MCF 10A (cell line): ENCODE measurements at places on chromosomes 4 and X. TPM values are rescaled to one million over a fixed set of nuclear protein-coding genes. Genes with fewer than 3 reads are reported as not detected.

The YY2 gene
- 2.9 and 3.4 TPM in 2 replicates for total RNA-seq

The GPRASP1 gene
- total RNA-seq = 1.2 and 2.0 TPM in 2 replicates

The PRRG3 gene
- not detected in 2 replicates for total RNA-seq

The ADRA2C gene
- total RNA-seq = 0.28 and 0.32 TPM in 2 replicates

The RP2 gene
- total RNA-seq = 5.4 and 8.0 TPM in 2 replicates

The RASL11B gene
- 1.7 and 2.6 TPM in 2 replicates for total RNA-seq

The FGFBP1 gene
- 9.5 and 13.8 TPM in 2 replicates for total RNA-seq

The LRRC66 gene
- 0.37 and 0.52 TPM in 2 replicates for total RNA-seq

The SHISA3 gene
- not detected in 2 replicates for total RNA-seq

The XAGE1B gene
- total RNA-seq = not detected in 2 replicates

The SLC25A53 gene
- 3.2 and 4.1 TPM in 2 replicates for total RNA-seq

The FHL1 gene
- 16.6 and 19.4 TPM in 2 replicates for total RNA-seq

The PABPC5 gene
- total RNA-seq = not detected in 2 replicates

The DMP1 gene
- total RNA-seq = not detected in 2 replicates

The MAP7D3 gene
- total RNA-seq = 18.0 and 21.1 TPM in 2 replicates

The FREM3 gene
- total RNA-seq = not detected in 2 replicates

The PPP1R2C gene
- not detected in 2 replicates for total RNA-seq

The POLN gene
- total RNA-seq = 2.8 and 3.1 TPM in 2 replicates

The ADGRG4 gene
- not detected in 2 replicates for total RNA-seq

The PPBP gene
- not detected in 2 replicates for total RNA-seq

The RFC1 gene
- total RNA-seq = 84.7 and 99.5 TPM in 2 replicates

The SHROOM3 gene
- total RNA-seq = 15.7 and 20.7 TPM in 2 replicates

The HSFX4 gene
- not detected in 2 replicates for total RNA-seq

The GAGE12H gene
- total RNA-seq = not detected in 2 replicates

The NUDT11 gene
- total RNA-seq = 1.1 and 1.9 TPM in 2 replicates

The GPC4 gene
- 1.4 and 1.9 TPM in 2 replicates for total RNA-seq

The PPP2R2C gene
- total RNA-seq = 3.6 and 7.5 TPM in 2 replicates

The STPG2 gene
- total RNA-seq = 0.22 and 0.61 TPM in 2 replicates

The ARHGEF38 gene
- total RNA-seq = not detected in 2 replicates

The CSAG1 gene
- total RNA-seq = not detected in 2 replicates
